ENCODE measurements at places on chromosomes 7 and 10.

DNA sequence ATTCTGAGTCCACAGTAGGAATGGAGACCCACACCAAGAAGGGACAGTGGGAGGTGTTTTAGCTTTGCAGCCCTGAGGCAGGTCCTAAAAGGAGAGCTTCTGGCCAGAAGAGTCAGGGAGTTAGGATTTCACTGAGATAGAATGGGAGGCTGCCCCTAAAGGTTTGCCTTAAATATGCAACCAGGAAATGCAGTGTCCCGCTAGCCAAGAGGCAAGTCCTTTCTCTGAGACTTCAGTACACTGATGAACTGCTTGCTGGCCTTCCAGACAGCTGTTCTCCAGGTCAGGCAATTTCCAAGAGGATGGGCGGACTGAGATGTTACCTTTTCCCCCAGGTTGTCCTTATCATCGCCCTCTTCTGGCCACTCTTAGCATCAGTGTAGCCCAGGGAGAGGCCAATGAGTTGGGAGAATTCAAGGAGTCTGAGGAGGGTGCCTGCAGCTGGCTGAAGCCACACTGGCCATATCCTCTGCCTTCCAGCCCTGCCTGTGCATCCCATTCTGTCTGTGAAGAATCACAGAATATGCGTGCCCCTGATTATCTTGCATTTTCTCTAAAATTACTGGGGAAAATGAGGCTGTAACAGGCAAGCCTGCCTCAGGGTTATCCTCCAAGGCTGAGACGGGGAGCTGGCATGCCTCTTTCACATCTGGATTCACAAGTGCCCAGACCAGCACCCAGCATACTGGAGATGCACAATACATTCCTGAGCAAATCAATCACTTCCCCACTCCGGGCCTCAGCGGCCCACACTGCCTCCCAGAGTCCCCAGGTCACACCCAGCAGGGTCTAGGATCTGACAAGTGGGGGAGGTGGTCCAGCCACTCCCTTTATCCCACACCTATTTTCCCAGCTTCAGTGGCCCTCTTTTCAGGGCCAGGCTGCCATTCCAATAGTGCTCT lies 2.4 kb downstream of the TLL2 start:
- H3K27me3 ChIP-seq = peaks cover 54% of the 10 kb centered on the region
- H3K4me3 ChIP-seq = no peak overlapping the region
- DNase-seq = peak; percentile 35
- peaks cover 20% of the 10 kb centered on the region for H3K4me1 ChIP-seq

DNA sequence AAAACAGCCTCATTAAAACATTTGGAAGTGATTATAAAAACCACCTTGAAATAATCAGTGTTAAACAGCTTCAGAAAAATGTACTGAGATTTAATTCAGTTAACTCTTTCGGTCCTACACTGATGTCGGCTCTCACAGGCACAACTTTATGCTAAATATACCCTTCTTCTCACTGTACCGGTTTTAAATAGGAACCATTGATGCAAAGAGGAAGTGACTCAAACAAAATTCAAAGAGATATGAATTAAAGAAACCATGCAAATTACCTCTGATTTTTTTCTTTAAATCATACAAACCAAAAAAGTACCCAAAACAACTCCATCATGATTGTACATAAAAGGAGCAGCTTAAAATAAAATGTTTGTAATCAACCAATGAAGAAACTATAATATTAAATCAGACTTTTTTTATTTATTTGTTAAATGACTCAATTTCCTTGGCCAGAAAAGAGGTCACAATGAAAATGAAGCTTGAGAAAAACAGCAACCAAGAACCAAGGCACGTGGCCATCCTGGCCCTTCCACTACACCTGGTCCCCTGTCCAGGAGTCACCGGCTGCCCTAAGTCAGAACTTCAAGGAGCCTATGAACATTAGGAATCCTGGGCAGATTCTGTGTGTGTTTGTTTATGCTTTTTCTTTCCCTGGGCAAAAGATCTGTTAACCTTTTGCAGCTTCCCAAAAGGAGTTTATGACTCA lies 73.0 kb upstream of the CABCOCO1 start:
- H3K4me1 ChIP-seq = no peaks in the 10 kb centered on the region
- DNase-seq = no peak
- no peaks in the 10 kb centered on the region for H3K27me3 ChIP-seq
- no peak overlapping the region for H3K27ac ChIP-seq
- no peak overlapping the region for H3K4me3 ChIP-seq

GRCh38 chr10:47111329-47111862 lies 188.6 kb upstream of the GDF10 start:
- peaks cover 11% of the 10 kb centered on the region for H3K4me1 ChIP-seq
- H3K4me3 ChIP-seq = no peak overlapping the region
- no peaks in the 10 kb centered on the region for H3K27me3 ChIP-seq
- DNase-seq = no peak
- no peak overlapping the region for H3K27ac ChIP-seq

DNA sequence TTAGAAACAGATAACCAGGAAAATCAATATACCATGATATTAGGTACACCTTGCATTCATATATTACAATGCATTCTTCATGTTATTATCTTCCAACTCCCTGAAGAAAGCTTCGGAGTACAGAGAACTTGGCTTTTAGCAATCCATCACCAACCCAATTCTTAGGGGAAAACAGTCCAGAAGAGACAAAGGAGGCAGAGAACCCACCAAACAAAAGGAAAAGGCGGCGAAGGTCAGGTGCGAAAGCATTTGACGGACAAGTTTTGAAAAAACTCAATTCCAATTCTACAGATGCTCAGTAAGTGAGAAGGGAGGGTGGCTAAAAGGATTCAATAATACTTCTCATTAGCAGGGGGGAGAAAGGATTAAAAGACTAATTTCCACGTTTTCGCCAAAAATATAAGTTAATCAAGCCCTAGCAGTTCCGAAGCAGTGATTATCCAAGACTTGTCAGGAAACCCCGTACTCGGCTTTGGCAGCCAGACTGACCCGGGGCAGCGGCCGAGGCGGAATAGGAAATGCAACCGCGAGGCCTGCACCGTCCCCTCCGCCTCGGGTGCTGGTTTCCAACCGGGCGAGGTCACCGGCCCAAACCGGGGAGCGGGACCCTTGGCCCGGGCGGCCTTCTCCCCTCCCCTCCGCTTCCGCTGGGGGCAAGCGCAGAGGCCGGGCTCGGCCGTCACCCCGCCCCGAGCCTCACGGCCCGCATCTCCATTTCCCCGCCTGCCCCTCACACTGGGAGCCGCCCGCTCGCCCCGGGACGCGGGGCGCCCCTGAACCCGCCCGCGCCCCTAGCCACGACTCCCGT lies 747 bp downstream of the GDI2 start:
- peaks cover 47% of the 10 kb centered on the region for H3K4me1 ChIP-seq
- H3K27ac ChIP-seq = peak overlapping the region; percentile 99
- DNase-seq = peak; percentile 47
- peak overlapping the region; percentile 93 for H3K4me3 ChIP-seq
- no peaks in the 10 kb centered on the region for H3K27me3 ChIP-seq
- peaks cover 17% of the 10 kb centered on the region for H3K36me3 ChIP-seq

DNA sequence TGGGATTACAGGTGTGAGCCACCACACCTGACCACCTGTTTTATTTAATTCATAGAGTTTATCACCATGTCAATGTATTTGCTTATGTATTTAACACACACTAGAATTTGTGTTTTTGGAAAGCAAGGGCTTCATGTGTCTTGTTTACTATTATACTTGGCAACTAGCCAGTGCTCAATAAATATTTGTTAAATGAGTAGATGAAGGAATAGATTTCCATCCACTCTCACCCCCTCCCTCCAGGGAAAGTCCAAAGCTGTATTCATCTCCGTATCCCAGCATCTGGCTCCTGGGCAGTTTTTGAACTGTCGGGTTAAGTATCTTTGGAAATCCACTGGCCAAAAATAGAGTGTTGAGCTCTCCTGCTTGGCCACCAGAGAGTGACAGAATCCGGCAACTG lies 4.6 kb upstream of the RADIL start:
- H3K36me3 ChIP-seq = no peaks in the 10 kb centered on the region
- H3K4me3 ChIP-seq = no peak overlapping the region
- H3K27me3 ChIP-seq = no peaks in the 10 kb centered on the region
- H3K27ac ChIP-seq = no peak overlapping the region
- H3K4me1 ChIP-seq = no peaks in the 10 kb centered on the region

DNA sequence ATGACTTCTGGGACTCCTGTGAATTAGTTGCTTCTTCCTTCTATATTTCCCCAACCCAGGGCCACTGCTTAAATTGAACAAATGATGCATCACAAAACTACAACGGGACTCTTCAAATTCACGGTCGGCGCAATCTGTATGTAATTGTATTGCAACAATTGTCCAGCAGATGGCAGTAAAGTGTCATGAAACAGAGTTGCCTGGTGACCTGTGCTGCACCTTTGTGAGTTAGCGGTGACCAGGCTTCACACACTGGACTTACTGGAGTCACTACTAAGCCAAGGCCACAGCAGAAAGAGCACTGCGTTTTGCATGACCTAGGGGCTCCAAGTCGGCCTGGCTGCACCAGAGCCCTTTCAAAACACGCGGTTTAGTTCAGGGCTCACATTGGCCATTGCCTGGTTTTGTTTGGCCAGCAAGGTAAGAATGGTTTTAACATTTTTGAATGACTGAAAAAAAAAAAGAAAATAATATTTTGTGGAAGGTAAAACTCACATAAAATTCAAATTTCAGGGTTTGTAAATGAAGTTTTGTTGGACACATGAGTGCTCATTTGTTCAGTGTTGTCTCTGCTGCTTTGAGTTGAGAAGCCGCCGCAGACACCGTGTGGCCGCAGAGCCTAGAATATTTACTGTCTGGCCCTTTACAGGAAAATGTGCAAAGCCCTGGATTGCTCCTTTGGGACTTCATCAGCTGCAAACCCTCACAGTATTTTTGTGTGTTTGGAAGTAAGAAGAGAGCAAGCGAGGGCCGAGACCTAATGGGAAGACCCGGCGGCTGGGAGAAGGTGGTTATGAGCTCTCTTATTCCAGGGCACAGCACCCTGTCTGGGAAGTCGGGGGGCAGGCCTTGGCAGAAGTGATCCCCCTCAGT lies 23.2 kb upstream of the ZNF32 start:
- H3K27ac ChIP-seq = no peak overlapping the region
- no peaks in the 10 kb centered on the region for H3K4me1 ChIP-seq
- peaks cover 11% of the 10 kb centered on the region for H3K27me3 ChIP-seq
- no peak overlapping the region for H3K4me3 ChIP-seq

DNA sequence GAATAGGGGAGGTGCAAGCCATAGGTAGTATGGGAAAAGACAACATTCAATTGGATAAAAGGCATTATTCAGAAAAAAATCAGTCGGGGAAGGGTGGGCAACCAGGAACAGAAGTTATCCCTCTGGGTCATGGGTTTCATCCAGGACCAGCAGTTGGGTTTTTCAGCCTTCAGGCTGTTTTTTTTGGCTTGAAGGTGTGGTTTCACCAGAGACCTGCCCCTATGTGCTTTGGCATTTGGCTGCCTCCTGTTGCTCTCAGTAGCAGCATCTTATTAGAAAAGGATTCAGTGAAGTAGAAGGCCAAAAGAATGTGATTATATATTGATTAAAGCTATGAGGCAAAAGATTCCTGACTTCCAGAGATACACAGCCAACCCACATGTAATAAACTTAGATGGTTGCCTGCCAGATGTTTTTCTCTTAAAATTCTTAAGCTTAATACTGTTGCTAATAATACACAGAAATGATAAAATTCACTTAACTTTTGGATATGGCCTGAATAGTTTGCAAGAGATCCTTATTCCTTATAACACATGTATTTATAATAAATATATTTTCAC lies 251.7 kb upstream of the CSTF2T start:
- no peak overlapping the region for H3K27ac ChIP-seq
- no peak overlapping the region for H3K4me3 ChIP-seq
- no peaks in the 10 kb centered on the region for H3K27me3 ChIP-seq
- no peaks in the 10 kb centered on the region for H3K36me3 ChIP-seq
- DNase-seq = no peak

DNA sequence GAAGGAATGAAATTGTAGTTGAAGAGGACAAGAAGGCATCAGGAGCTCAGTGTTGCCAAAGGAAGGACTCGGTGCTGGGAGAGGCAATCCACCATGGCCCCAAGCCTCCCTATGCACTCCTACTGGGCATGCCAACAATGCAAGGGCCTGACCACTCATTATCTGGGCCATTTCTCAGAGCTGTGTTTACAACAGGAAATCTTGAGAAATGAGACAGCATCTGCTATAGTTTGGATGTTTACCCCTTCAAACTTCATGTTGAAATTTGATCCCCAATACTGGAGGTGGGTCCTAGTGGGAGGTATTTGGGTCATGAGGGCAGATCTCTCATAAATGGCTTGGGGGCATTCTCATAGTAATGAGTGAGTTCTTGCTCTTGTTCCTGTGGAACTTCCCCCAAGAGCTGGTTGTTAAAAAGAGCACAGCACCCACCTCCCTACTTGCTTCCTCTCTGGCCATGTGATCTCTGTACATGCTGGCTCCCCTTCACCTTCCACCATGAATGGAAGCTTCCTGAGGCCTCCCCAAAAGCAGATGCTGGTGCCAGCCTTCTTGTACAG lies 50.8 kb upstream of the AOAH start:
- H3K27ac ChIP-seq = no peak overlapping the region
- peaks cover 27% of the 10 kb centered on the region for H3K4me1 ChIP-seq
- no peak for DNase-seq
- H3K4me3 ChIP-seq = no peak overlapping the region

All from DND-41 (cell line).